Stimulated activated CD4-positive, alpha-beta T cell treated with anti-CD3 and anti-CD28 coated beads, Interleukin-15, amount 100 ng/mL, for 24 hours (primary cell): ENCODE measurements at places on chromosomes 7 and 10.

DNA sequence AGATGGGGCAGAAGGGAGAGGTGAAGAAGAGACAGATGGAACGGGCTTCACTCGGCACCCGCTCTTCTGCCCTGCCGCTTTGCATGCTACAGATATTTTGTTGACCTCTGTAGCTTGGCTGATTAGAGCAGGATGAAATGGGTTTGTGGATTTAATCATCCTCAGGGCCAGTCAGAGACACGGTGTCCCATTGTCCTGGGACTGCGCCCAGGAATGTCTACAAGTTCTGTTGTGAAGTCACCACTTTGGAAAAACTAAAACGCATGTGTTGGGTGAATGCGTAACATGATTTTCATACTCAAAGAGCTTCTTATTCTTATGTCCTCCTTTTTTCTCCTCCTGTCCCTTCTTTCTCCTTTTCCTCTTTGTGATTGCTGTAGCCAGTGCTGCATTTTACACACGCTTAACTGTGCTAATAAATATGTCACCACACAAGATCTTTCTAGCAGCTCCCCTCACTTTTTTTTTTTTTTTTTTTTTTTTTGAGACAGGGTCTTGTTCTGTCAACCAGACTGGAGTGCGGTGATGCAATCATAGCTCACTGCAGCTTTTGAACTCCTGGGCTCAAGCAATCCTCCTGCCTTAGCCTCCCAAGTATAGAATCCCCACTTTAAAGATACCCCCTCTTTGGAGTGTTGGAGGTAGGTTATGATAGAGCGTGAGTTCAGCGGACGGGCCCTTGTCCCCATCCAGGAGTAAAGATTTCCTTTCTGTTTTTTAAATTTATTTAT, 3.4 kb downstream of the CPA4 start:
- DNase-seq = no peak

DNA sequence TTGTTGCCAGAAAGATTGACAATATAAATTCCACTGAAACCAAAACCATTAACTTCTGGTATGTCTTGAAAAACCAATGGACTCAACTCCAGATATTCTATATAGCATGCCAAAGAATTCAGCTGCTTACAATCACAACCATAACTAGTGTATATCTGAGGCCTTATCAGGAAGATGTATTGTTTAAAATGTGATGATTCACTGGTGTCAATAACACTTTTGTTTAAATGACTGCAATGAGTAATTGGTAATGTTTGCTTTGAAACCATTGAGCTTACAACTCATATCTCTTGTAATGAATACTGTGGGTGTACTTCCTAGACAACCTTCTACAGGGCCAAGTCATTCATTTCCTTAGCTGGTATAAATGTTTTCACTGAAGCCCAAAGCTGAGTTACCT, 727.9 kb upstream of the KCND2 start:
- no peak for DNase-seq

DNA sequence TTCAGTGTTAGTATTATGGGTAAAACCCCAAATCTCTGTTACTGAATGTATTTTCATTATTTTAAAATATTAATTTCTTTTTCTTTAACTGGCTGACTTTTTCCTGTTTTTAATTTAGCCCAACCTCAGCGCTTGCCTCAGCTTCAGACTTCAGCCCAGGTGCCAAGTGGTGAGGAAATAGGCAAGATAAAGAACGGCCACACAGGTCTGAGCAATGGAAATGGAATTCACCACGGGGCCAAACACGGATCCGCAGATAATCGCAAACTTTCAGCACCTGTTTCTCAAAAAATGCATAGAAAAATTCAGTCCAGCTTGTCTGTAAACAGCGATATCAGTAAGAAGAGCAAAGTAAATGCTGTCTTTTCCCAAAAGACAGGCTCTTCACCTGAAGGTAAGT, 57.5 kb downstream of the MDFIC start:
- no peak for DNase-seq

- no peak for DNase-seq
These were observed 270.0 kb downstream of the TRIL start for GRCh38 chr7:28688174-28688573.

GRCh38 chr7:73397521-73398281, 35.9 kb upstream of the FZD9 start:
- DNase-seq = no peak

DNA sequence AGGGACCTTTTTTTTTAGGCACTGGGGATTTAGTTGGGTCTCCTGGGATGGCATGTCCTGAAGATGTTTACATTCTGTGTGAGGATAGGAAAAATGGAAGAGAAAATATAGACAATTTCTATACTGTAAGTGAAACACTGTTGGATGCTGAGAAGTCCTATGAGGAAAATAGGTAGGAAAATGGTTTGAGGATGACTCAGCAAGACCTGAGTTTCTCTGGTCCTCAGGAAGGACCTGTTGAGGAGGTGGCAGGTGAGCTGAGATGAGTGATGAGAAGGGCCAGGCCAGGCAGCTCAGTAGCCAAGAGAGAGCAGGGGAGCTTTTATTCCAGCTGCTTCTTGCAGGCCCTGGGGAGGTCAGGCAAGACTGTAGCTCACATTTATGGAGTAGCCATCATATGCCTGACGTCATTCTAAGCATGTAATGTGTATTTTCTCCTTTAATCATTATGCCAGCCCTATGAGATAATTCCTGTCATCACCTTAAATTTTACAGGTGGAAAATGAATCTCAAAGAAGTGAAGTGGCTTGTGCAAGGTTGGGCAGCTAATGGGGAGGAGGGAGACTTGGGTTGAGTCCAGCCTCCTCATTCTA, 19.1 kb upstream of the LRRC18 start:
- DNase-seq = no peak

- DNase-seq = no peak
These were observed 3.9 kb downstream of the FBXW4 start for GRCh38 chr10:101691081-101691480.

GRCh38 chr10:124912101-124912886, 29.6 kb upstream of the ZRANB1 start:
- DNase-seq = no peak

- no peak for DNase-seq
These were observed 679 bp upstream of the AFAP1L2 start for GRCh38 chr10:114405011-114405350.

GRCh38 chr7:91717681-91718470, 162.6 kb downstream of the MTERF1 start:
- no peak for DNase-seq

DNA sequence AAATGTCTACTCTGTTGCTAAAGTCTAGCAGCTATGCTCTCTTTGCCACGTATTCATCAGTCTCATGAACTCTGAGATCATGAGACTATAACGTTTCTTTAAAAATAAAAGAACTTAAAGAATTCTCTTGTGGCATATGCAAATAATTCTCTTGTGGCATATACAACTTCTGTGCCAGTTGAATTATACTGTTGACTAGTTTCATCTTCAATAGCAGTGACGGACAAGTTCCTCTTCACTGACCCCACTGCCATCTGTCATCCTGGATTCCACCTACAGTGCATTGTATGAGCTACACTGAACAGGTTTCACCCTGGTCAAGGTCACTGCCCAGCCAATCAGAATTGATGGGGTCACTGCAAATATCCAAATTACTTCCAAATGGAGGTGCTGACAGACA, 88.2 kb downstream of the CD36 start:
- no peak for DNase-seq

GRCh38 chr7:44074349-44074695, 8.0 kb downstream of the POLM start:
- no peak for DNase-seq

- no peak for DNase-seq
These were observed 48.8 kb downstream of the PLPP4 start for GRCh38 chr10:120505866-120506265.

DNA sequence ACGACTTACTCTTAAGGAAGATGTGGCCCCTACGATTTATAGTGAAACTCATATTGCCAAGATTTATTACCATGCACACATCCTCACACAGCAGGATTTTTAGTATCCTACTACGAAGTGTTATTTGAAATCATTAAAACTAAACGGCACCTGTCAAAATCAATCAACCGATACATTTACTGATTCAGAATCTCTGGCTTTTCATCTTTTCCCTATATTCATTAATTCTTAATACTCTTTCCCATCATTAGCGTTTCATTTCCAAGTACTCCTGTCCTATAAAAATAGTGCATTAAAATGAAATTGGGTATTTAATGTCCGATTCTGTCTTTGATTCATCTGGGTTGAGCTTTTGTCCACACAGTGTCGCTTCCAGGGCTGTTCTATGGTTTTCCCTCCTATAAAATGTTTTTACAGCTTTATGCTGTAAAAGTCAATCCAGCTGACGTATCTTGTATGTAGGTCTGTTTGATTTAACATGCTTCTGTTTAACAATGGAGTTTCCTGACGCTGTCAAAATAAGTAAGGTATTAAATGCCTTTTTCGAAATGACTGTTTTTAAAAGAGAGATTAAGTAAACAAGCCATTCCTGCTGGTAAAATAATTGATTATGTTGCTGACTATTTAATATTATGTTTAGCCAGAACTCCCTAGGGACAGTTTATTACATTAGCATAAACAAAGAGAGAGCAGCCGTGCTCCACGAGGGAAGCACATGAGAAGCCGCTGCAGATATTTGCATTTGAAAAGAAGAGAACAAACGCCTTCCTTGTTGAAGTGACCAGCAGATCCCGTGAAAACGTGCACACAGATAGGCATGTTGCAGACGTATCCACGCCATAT, 22.3 kb upstream of the SFMBT2 start:
- no peak for DNase-seq

DNA sequence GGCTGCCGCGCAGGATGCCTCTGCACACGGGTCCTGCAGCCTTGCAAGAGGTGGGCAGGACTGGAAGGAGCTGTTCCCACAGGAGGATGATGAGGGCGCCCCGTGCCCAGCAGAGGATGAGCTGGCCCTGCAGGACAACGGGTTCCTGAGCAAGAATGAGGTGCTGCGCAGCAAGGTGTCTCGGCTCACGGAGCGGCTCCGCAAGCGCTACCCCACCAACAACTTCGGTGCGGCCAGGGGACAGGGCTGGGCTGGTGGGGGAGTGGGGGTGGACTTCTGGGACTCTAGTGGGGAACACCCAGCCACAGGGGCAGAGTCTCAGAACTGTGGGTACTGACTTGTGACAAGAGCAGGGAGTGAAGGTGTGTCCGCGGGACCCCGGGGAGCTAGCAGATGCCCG, 16.0 kb downstream of the ZFYVE27 start:
- DNase-seq = no peak

DNA sequence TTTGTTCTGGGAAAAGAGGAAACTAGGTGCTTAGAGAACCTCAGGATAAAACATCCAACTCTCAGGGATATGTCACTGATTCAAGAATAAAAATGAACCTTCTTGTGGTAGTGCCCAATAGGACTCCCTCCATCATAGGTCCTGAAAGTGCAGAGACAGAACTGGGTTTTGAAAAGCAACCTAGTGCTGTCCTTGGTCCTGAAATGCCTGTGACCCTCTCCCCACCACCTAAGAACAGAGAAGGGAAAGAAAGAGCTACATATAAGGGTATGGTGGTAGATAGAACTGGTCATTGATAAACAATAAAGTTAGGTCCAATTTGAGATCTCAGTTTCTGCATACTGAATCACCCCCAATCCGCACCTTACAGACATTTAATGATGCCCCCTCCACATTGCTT, 953.3 kb downstream of the XPNPEP1 start:
- DNase-seq = no peak

- peak; percentile 85 for DNase-seq
These were observed 16.5 kb downstream of the AP5Z1 start for GRCh38 chr7:4791738-4792536.

GRCh38 chr7:39461263-39461820, 104.9 kb upstream of the YAE1 start:
- no peak for DNase-seq

GRCh38 chr10:119997429-119997828, 104.9 kb downstream of the SEC23IP start:
- DNase-seq = no peak

GRCh38 chr10:119945805-119946204, 53.3 kb downstream of the SEC23IP start:
- no peak for DNase-seq

- no peak for DNase-seq
These were observed 88.6 kb downstream of the ATXN7L1 start for GRCh38 chr7:105787793-105788192.

DNA sequence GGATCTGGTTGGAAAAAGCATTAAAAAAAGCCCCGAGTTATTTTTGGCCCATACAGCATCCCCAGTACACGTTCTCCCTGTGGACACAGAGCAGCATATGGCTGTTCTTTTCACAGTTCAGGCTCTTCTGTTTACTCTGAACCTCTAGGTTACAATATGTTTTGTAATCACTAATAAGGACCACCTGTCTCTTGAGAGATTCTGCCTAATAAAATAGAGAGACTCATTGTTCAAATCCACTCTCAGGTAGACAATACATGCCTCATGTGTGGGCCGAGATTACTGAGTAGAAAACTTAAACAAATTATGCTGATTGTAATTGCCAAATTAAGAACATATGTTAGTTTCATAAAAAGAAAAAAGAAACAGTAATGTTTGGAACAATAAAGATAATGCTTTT, 647.7 kb downstream of the GRM8 start:
- no peak for DNase-seq

- no peak for DNase-seq
These were observed 137.7 kb downstream of the WNT2 start for GRCh38 chr7:117185124-117185523.

DNA sequence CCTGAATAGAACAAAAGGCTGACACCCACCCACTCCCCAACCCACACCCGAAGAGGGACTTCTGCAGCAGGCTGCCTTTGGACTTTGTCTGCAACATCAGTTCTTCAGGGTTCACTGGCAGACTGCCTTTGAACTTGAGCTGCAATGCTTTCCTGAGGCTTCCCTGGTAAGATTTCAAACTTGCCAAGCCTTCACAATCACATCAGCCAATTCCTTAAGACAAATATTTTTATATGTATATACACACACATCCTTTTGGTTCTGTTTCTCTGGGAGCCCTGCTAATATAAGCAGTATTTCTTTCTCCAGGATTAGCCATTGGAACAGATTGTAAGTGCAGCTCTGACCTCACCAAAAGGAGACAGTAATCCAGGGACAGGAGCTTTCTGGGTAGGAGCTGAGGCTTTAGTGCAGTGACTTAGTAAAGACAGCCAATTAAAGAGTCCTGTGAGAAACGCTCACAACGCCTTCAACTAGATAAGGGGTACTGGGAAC, 55.6 kb upstream of the KMT2E start:
- DNase-seq = no peak

GRCh38 chr7:149496642-149497391, 792 bp downstream of the ZNF746 start:
- peak; percentile 71 for DNase-seq

GRCh38 chr7:30973292-30973691, 9.5 kb downstream of the GHRHR start:
- no peak for DNase-seq
